ENCODE measurements at places on chromosomes 1 and 21.

GRCh38 chr1:57340334-57341070 is 83.4 kb downstream of the DAB1 start:
- no peak for DNase-seq

DNA sequence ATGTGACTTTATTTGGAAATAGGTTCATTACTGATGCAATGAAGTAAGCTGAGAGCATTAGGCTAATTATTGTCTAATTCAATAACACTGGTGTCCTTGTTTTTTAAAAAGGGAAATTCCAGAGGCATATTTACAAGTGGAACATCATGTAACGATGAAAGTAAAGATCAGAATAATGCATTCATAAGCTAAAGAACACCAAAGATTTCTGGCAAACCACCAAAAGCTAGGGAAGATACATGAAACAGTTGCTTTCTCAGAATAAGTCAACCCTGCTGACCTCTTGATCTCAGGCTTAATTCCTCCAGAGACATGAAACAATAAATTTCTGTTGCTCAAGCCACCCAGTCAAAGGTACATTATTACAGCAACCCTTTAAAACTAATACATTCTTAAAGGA is 20.3 kb upstream of the IFI16 start:
- no peak for DNase-seq

GRCh38 chr1:33320619-33321165 is at the start of gene A3GALT2:
TSS of gene A3GALT2 (minus strand) at chr1:33321098. CDS start at chr1:33321098, 0 bp downstream.
- DNase-seq: no peak

- DNase-seq: no peak
Observed at GRCh38 chr1:208741296-208741695, 497.1 kb upstream of the PLXNA2 start.

DNA sequence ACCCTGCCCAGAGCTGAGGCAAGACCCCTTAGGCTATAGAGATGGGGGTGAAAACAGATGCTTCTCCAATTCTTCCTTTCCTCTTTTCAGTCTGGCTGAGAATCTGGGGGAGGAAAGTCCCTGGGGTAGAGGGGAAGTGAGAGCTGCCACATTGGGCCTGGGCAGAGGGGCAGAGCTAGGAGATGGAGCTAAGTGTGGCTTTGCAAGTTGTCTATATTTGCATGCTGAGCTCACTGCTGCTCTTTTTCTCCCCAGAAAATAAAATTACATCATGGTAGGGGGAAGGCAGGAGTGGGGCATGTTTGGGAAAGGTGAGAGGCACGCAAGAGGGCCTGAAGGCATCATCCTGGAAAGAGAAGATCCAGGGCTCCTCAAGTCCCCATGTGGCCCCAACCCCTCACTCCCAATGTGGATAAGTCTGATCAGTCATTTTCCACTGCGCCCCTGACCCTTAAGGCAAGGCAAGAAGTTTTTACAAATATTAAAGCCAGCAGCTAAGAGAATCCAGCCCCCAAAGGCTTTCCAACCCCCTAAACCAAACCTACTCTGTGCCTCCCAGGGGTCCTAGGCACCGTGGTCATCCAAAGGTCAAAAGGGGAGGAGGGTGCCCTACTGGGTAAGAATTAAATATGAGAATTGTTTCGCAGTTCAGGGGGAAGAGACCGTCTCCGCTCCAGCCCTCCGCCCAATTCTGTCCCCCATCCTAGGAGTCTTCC is 500 bp upstream of the PEA15 start:
- DNase-seq: no peak

- peak; percentile 11 for DNase-seq
Observed at GRCh38 chr1:231734417-231734816, 107.8 kb downstream of the DISC1 start.
